Stimulated activated CD8-positive, alpha-beta memory T cell treated with anti-CD3 and anti-CD28 coated beads, Interleukin-4, amount 100 ng/mL, for 48 hours (primary cell): ENCODE measurements at places on chromosomes 6 and 20.

DNA sequence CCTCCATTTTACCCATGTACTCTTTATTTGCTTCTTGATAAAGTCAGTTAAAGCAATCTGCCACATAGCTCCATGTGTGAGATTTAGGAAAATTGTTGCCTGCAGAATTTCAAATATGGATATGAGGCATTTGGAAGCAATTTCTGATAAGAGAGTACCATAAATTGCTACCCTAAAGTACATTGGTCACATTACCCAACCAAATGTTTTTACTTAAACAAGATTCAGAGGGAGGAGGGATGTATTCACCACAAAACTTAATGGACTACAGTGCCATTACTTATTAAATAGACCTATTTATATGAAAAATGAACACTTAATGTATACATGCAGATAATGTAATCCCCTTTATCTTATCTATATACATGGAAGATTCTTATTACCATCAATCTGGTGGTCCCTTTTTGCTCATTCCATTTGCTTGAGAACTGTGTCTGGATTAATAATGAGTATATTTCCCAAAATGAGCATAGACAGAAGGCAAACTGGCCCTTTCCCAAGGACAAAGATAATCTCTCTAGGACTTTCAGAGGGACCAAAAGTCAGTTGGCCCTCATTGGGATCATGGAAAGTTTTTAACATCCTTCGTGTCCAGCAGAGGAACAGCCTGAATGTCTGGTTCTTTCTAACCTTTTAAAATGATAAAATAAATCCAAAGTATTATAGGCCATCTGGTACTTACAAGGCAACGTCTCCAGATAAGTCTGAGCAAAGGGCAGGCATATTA, 526.4 kb downstream of the CBLN4 start:
- DNase-seq, result no peak

DNA sequence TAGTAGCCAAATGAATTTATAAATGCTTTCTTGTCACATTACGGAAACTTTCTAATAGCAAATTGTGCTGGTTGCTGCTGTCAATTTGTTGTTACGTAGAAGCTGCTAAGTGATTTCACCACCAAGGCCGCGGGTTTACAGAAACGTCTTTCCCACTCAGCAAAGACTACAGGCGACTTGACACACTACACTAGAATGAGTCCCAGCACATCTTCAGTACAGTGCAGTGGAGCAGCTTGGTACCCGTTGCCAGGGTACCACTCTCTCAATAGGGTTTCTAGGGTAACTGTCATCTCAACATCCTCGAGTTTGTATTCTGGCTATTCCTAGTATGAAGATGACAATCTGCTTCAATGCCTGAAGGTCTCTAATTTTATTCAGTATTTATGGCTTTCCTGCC, 22.7 kb upstream of the ZDHHC14 start:
- DNase-seq, result no peak

GRCh38 chr6:167988154-167988495, 9.3 kb upstream of the KIF25 start:
- DNase-seq, result no peak

- no peak for DNase-seq
Observed at GRCh38 chr20:60202046-60202445, 243.8 kb downstream of the CDH26 start.
